Fibroblast of the aortic adventitia (primary cell): ENCODE measurements at places on chromosomes 4 and X. TPM values are rescaled to one million over a fixed set of nuclear protein-coding genes. Genes with fewer than 3 reads are reported as not detected.

Gene SYTL5
- 0.08 and 0.36 TPM in 2 replicates for total RNA-seq

Gene COL4A5
- 23.2 and 40.8 TPM in 2 replicates for total RNA-seq

Gene HERC5
- 1.5 and 16.1 TPM in 2 replicates for total RNA-seq

Gene NEIL3
- total RNA-seq, result 3.7 and 20.8 TPM in 2 replicates

Gene SSX7
- not detected in 2 replicates for total RNA-seq
